ENCODE measurements at places on chromosomes 7 and 10. TPM values are rescaled to one million over a fixed set of nuclear protein-coding genes. Genes with fewer than 3 reads are reported as not detected.

GRCh38 chr10:6229746-6230145 lies 27.0 kb downstream of the PFKFB3 start:
- no peak for DNase-seq

DNA sequence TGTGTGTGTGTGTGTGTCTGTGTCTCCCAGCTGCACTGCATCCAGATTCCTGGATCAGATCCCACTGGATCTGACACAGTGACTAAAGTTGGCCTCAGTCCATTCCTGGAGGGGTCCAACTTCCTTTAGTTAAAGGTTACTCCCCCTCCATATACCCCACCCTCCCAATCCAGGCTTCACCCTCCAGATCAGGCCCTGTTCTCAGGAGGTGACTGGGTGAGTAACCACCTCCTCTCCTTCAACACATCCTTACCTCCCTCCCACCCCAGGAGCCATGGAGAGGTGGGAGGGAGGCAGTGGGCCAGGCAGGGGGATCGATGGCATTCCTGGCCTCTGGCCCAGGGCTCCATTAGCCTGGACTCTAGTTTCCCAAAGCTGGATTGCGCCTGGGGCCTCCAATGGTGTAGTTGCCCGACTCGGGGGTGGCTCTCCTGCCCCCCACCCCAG lies 11.3 kb downstream of the KCNIP2 start:
- DNase-seq, result no peak

- no peak for DNase-seq
Observed at GRCh38 chr10:101241840-101242707, 12.8 kb upstream of the LBX1 start.

- DNase-seq, result no peak
Observed at GRCh38 chr7:4823441-4824119, 38.2 kb downstream of the PAPOLB start.

DNA sequence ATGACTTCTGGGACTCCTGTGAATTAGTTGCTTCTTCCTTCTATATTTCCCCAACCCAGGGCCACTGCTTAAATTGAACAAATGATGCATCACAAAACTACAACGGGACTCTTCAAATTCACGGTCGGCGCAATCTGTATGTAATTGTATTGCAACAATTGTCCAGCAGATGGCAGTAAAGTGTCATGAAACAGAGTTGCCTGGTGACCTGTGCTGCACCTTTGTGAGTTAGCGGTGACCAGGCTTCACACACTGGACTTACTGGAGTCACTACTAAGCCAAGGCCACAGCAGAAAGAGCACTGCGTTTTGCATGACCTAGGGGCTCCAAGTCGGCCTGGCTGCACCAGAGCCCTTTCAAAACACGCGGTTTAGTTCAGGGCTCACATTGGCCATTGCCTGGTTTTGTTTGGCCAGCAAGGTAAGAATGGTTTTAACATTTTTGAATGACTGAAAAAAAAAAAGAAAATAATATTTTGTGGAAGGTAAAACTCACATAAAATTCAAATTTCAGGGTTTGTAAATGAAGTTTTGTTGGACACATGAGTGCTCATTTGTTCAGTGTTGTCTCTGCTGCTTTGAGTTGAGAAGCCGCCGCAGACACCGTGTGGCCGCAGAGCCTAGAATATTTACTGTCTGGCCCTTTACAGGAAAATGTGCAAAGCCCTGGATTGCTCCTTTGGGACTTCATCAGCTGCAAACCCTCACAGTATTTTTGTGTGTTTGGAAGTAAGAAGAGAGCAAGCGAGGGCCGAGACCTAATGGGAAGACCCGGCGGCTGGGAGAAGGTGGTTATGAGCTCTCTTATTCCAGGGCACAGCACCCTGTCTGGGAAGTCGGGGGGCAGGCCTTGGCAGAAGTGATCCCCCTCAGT lies 23.2 kb upstream of the ZNF32 start:
- peak; percentile 49 for DNase-seq

DNA sequence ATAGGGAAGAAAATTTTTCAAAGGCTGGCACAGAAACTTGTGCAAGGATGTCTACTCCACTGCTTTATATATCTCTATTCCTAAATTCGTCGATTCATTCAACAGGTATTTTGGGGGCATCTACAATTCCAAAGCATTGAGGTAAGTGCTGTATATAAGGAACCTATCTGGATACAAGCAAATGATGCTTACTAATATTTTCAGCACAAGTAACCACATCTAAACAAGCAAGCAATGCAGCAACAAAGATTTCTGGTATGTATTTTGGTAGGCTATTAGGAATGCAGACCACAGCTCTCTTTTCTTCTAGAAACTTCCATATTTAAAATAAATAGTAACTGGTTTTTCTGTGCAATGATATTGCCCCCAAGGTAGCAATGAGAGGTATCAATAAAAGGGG lies 183.9 kb downstream of the SGMS1 start:
- no peak for DNase-seq

DNA sequence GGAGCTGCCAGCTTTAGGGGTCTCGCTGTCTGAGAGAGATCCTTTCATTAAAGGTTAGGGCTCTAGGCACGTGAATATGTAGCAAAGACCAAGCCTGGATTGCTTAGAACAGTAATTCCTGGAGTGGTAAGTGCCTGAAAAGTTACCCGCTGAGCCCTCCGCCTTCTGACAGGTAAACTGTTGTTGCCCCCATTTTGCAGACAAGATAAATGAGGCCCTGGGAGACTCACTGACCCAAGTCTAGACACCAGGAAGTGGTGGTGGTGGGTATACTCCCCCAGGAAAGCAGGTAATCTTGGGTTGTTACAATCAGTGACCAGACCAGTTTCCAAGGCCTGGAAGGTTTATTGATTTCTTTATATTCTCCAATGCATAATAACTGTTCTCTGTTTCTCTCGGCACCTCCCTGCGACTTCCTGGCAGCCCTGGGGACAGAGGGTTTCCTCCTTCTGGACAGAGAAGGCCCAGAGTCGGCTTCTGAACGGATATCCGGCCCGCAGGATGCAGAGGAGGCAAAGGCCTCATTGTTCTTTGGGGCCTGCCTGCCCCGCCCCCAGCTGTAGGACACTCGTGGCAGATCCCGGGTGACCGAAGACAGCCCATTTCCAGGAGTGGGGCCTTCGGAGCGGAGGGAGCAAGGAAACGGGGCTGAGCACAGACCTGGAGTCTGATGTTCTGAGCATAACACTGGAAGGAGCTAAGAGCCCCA lies 1.3 kb upstream of the GRK5 start:
- DNase-seq, result peak; percentile 51

DNA sequence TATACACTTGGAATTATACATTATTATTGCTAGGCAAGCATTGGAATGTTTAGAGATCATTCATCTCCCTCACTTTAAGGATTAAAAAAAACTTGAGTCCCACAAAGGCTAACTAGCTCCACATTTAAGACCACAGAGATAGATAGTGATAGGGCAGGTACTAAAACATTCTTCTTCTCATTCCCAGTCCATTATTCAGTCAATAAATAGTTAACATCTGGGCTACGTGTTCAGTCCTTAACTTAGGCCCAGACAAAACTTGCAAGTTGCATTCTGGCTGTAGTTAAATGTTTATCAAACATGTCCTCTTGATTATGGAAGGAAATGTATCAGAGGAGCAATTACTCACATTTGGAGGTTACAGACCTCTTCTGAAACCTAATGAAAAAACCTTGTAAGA lies 2.4 kb downstream of the GNG11 start:
- no peak for DNase-seq

GRCh38 chr10:112962343-112962742 lies 12.3 kb downstream of the TCF7L2 start:
- no peak for DNase-seq

DNA sequence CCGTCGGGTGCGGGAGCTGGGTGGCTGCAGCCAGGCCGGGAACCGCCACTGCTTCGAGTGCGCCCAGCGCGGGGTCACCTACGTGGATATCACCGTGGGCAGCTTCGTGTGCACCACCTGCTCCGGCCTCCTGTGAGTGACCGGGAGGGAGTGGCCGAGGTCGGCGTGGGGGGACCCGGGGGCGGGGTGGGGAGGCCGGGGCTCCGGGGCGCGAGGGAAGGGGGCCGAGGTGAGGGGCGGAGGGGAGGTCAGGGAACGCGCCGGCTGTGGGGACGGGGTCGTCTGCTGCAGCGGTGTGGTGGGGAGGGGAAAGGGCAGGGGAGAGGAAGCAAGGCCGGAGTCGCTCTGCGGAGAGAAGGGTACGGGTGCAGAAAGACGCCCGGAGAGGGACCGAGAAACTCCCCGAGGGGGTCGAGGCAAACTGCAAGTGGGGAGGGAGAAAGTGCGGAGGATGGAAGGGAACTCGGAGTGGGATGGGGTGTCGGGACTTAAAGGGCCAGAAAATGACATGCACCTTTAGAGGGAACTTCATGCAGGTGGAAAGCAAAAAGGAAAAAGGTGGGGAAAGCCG lies 518 bp downstream of the AGFG2 start:
- no peak for DNase-seq

- no peak for DNase-seq
Observed at GRCh38 chr10:92303096-92303495, 12.1 kb downstream of the MARCHF5 start.

- no peak for DNase-seq
Observed at GRCh38 chr7:4715410-4715776, 33.3 kb downstream of the FOXK1 start.

DNA sequence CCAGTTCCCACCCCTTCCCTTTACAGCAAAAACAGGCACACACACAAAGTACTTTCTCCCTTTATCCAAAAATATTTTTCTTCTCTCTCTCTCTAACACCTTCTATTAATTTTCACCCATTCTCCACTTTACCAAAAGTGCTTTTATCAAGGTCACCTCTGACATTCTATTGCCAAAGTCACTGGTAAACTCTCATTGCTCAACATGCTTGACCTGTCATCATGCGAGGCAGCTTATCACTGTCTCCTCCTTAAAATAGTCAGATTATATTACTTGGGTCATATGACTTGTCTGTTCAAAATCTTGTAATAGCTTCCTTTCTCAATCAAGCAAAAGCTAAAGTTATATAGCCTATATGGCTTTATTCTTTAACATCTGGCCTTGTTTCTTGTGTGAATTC lies 28.6 kb downstream of the MACC1 start:
- no peak for DNase-seq

DNA sequence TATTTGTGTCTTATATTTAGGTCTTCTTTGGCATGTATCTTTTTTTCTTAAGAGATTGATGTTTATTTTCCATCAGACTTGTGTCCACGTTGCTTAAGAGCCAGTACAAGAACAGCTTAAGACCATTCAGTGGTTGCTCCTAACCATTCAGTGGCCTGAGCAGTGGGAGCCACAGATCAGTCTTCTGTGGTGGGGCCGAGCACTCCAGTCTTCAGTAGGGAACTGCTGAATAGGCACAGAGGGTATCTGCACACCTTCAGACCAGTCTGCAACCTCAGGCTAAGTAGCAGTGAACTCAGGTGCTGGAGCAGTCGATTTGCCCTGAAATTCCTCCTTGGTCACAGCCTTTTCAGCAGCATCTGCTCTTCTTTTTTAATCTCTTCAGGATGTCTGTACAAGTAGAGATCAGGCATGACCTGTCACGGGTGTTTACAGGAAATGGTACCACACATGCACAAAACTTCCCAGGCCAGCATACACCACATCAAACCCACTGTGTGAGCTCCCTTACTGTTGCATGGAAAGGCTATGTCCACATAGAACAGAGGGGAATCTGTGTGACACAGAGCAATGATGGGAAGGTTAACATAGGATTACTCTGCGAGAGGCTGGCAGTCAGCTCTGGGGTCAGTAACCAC lies 51.5 kb downstream of the FAM107B start:
- DNase-seq, result no peak

- DNase-seq, result no peak
Observed at GRCh38 chr7:94511718-94512117, 2.1 kb downstream of the CASD1 start.

DNA sequence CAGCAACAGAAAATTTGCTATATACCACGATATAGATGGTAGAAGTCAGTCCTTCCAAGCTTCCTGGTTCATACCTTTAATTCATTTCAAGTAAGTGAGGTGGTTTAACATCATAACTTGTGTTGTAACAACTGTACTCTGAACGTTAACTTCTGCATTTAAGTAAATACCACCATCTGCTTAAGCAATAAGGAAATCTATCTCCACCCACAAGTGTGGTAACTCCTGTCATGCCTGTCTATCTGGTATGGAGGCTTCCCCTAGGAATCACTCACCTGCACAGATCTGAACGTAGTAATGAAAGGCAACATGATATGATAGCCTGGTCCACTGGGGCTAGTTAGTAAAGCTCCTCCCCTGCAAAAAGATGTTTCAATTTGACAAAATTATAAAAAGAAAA lies 2.3 kb downstream of the ERLIN1 start:
- no peak for DNase-seq

GRCh38 chr7:99000196-99000903 lies 122.0 kb downstream of the TRRAP start:
- no peak for DNase-seq

DNA sequence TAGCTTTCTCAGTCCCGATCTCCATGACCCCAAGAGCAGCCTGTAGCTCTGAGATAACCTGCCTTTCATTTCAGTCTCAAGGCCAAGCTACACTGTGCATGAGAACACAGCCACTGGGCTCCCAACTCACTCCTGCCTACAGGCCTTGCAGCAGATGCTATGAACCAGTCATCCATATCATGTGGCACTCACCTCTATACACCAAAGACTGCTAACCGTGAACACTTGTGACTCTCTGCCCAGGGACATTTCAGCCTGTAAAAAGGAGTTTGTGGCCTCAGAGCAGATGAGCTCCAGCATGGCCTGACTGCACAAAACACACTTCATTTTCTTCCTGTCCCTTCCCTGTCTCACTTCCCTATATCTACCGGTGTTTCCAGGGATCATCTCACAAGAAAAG lies 56.9 kb upstream of the NPY start:
- DNase-seq, result no peak

DNA sequence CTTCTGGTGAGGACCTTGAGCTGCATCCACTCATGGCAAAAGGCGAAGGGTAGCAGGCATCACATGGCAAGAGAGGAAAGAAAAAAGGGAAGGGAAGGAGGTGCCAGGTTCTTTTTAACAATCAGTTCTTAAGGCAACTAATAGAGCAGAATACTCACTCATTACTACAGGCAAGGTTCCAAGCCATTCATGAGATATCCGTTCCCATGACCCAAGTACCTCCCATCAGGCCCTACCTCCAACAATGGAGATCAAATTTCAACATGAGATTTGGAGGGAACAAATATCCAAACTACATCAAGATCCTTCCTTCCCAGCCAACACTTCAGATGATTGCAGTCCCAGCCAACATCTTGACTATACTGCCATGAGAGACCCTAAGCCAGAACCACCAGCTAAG lies 38.9 kb upstream of the YAE1 start:
- DNase-seq, result no peak

MRPS33 gene
- 49.5 TPM for total RNA-seq

DPP6 gene
- total RNA-seq, result 0.24 TPM

SPOCK2 gene
- total RNA-seq, result not detected

CASP7 gene
- 29.0 TPM for total RNA-seq

CFTR gene
- 0.06 TPM for total RNA-seq
